ENCODE measurements at places on chromosomes 1 and 21.

DNA sequence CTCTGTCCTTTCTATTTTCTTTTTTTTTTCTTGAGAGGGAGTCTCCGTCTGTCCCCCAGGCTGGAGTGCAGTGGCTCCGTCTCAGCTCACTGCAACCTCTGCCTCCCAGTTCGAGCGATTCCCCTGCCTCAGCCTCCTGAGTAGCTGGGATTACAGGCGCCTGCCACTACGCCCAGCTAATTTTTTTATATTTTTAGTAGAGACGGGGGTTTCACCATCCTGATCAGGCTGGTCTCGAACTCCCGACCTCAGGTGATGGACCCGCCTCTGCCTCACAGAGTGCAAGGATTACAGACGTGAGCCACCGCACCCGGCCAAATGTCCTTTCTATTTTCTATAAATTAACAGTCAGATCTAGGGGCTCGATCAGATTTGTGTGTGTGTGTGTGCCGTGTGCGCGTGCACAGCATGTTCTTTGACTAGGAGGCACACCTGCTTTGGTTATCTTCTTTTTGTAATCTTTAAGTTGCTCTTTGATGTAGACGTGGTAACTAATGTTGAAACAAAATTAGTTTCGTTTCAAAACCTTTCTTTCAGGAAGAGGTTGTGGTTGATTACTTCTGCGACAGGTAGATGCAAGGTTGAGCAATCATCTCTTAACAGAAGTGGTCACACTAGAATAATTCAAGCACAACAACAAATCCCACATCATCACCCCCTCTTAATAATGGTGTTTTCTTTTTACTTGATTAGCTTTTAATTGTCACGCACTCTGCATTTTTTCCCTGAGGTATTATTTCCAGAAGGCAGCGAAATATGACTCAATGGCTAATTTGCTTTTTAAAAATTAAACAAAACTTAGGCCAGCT lies 779 bp upstream of the DEGS1 start:
- no peak for DNase-seq

DNA sequence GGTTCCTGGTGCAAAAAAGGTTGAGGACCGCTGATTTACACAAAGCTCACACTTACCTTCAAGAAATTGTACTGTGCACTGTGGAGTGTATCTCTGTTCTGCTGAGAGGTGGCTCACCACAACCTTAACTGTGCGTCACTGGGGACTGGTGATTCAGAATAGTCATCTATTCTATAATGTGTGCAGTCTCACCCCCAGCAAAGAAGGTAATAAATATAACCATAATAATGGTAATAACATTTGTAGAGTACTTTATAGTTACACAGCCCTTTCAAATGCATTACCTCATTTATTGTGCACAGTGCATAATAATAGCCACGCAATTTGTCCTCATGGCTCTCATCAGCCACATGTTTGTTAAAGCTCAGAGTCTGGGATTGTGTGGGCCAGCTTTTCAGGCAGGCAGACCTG lies 59.4 kb upstream of the DUSP10 start:
- DNase-seq, result no peak

- no peak for DNase-seq
Observed at GRCh38 chr1:110206261-110206920, 3.7 kb upstream of the KCNC4 start.

DNA sequence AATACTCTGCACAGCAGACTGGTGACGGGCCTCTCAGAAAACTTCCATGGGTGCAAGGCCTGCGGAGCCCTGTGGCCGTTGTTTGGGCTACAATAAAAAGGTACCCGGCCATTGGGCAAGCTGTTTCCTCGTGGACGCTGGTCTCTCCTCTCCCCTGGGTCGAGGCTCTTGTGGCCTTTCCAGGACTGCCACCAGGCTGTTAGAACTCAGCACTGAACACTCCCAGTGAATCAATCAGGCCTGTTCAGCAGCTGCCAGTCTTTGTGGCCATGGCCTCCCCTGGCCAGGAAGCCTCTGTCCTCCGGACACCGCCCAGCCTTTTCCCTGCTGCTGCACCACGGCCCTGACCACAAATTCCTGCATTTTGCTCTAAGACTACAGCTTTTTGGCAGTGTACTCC lies 33.0 kb upstream of the ACTRT2 start:
- DNase-seq, result no peak

- no peak for DNase-seq
Observed at GRCh38 chr1:174217248-174217647, 57.9 kb downstream of the RABGAP1L start.

GRCh38 chr1:245096311-245097066 lies 58.3 kb upstream of the KIF26B start:
- no peak for DNase-seq

- DNase-seq, result no peak
Observed at GRCh38 chr21:36928960-36929359, 37.5 kb downstream of the HLCS start.

DNA sequence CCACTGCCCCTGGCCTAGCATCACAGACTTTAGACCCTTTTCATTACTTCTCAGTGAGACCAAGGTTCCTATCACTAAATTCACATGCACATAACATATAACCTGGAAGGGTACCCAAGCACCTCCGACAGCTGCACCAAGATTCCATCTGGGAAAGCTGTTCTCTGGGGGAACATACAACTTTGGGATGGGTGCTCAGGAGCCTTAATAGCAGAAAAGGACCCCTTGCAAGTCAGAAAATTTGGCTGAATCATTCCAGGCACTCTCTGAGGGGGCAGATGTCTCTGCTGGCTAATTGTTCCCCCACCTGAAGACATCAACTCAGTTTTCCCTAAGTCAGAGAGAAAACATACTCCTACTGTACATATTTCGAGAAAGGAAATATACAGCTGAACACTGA lies 41.3 kb upstream of the PSEN2 start:
- DNase-seq, result no peak

DNA sequence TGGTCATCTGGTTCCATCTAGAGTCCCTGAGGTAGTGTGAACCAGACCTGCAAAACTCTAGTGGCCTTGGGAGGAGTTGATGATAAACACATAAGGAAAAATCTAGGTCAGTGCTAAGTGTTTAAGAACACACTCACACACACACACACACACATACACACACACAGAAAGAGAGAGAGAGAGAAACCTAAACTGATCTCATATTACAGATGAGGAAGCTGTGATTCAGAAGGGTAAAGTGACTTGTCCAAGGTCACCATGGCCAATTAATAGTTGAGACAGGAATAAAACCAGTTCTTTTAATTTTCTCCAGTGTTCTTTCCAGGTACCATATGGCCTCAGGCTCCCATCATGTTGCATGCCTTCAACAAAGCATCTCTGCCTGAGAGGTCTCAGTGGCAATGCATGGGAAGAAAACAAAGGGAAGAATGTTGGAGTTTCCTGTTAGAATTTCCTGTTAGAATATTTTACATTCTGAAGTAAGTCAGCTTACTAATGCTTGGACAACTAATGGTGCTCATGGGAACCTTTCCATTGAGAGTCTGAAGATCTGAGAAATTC lies 77.3 kb upstream of the TSPAN2 start:
- no peak for DNase-seq
